ENCODE measurements at places on chromosomes 3 and 15.

- peak; percentile 98 for DNase-seq
These were observed 43.0 kb upstream of the ABI3BP start for GRCh38 chr3:101036213-101036618.

GRCh38 chr15:92801774-92802464 lies 98.2 kb upstream of the CHD2 start:
- peak; percentile 95 for DNase-seq

DNA sequence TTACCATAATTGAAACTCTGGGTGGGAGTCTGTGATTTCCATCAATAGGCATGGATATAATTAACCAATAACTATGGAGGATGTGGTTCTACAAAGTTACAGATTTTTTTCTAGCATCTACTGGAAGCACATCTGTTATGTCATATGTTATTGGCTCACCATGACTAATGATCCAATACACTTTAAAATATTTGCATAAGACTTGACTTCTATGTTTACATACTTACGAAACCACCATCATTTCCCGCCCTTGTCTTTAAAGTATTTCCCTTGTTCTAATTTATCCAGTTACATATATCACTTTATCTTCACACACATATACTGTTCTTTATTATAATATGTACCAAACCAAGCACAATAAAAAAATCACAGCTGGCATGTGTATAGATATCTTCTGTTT lies 380.3 kb upstream of the CBLB start:
- peak; percentile 58 for DNase-seq

- no peak for DNase-seq
These were observed 362.8 kb downstream of the PTPRG start for GRCh38 chr3:61924090-61924735.

DNA sequence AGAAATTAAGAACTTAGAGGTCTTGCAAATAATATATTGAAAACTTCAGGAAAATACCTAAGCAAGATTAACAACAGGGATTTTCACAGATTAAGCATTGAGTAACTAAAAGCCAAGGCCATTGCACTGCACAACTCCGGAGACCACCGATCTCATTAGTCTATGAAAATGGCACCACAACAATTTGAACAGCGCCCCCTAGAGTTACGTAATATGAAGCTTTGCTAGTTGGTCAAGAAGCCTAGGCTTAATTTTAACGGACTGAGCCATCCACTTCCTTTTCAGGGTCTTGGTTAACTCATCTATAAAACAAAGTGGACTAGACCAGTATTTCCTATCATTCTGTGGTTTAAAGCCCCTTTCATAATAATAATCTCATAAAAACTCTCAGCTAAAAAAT lies 24.8 kb downstream of the TMEM212 start:
- no peak for DNase-seq

GRCh38 chr3:132898141-132898540 lies 140.1 kb upstream of the TMEM108 start:
- no peak for DNase-seq

DNA sequence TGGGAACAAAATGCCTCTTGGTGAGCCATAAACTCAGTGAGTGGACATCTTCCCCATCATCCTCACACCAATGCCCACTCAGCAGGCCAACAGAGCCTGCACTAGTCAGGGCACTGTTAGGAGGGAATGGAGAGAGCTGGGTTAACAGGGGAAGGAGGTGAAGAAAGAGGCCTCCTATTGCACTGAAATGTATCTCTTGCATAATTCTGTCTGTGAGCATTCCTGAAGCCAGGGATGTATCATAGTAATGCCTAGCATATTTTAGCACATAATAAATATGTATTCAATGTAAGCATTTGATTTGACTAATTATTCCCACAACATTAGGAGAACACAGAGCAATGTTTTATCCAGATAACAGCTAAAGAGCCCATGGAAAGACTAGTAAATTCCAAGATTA lies 81.2 kb downstream of the ANO10 start:
- peak; percentile 38 for DNase-seq

- DNase-seq = no peak
These were observed 60.7 kb upstream of the RAB6B start for GRCh38 chr3:133956353-133956752.

- no peak for DNase-seq
These were observed 27.4 kb upstream of the TJP1 start for GRCh38 chr15:29849716-29850115.

DNA sequence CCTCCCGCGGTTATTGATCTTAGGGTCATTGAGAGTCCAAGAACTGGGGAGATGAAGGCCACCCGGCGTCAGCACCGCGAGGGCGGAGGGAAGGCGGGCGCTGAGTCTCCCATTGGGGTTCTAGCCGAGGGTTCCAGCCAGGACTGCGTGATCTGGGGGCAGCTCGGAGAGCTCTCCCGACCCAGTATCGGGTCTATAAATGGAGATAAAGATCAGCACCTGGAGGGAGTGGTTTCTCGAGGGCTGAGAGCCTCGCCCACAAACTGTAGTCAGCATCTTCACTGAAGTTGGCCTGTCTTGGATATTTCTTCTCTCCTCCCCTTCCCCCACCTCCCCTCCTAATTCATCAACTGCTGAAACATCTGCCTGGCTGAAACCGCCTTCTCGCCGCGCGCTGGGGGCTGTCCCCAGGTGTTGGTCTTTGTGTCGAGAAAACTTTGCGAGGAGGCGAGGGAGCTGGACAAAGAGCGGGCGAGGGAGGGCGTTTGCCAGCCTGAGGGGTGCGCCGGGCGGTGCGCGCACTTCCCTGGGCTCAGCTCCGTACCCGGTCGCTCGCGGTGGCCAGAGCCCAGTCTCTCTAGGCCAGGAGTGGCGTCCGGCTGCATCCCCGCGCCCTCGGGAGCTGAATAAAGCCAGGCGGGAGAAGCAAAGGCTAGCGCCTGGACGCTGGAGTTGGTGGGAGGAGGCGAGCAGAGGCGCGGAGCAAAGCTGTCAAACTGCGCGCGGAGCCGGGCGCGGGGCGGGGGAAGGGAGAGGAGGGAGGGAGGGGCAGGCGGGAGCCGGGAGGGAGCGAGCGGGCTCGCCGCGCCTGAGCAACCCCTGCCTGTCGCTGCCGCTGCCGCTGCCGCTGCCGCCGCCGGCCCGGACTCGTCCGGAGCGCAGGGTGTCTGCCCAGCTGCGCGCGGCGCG lies at the start of gene ST8SIA2:
Gene ST8SIA2 (plus strand): TSS at position 811 of the 909 bp plus-strand sequence. CDS start 184 bp downstream, outside the sequence.
- no peak for DNase-seq

GRCh38 chr3:49939858-49940666 lies at the start of gene RBM6:
Gene RBM6, plus strand, starts transcription at chr3:49940150. Its CDS starts 22,492 bp downstream, at chr3:49962642.
- DNase-seq = peak; percentile 95

- DNase-seq = no peak
These were observed 1002.9 kb downstream of the AGBL1 start for GRCh38 chr15:87082581-87082980.

GRCh38 chr3:188001926-188002325 lies 152.0 kb upstream of the LPP start:
- no peak for DNase-seq

- peak; percentile 34 for DNase-seq
These were observed 44.6 kb downstream of the CCNL1 start for GRCh38 chr3:157115069-157116006.

DNA sequence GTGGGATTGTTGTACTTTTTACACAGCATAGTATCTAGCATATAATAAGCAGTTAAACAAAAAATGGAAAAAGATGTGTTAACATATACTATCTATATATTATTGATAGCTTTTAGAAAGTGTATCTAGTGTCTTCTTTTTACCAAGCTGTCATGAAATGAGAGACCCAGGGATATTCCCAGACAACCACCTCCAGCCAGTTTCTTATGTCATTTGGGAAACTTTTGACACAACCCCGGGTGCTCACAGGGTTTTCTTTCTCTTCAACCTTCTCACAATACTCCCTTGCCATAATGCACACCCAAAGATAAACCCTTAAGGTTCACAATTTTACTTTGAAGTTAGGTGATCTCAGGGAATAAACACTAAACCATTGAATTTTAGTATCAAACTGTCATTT lies 4.8 kb upstream of the PLA1A start:
- no peak for DNase-seq

GRCh38 chr3:186108106-186108940 lies 566 bp downstream of the ETV5 start:
- DNase-seq = peak; percentile 75

GRCh38 chr3:106440672-106441071 lies 571.9 kb upstream of the CBLB start:
- no peak for DNase-seq

- no peak for DNase-seq
These were observed 15.3 kb downstream of the PYDC2 start for GRCh38 chr3:191476066-191476772.

DNA sequence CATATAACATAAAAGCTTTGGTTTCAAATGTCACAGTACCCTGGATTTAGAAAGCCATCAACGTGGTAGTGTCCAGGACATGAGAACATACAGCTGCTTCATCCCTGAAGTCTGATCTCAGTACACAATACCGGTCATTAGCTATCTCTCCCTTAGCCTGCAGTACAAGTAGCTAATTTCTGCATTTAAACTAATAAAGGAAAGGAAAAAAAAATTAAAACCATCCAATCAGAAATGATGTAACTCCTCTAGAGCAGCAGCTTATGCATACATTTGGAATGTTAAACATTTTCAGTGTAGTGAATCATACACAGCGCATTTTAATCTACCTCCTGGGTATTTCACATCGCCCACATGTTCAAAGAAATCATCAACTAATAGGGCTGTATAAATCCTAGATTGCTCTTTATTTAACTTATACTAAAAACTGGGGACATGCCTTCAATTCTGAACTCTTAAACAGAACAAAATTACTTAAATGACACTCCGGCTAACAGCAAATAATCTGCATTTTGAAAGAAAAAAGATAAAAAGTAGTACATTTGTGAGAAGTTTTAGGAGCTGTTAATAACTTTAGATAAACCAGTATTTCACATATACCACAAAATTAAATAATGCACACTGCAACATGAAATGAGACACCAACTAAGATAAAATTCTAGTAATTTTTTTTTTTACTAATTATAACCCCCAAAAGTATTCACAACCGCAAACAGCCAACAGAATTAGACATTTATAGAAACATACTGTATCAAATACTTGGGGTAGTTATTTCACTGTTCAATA lies 3.7 kb downstream of the IGF2BP2 start:
- peak; percentile 93 for DNase-seq

GRCh38 chr3:113663761-113664160 lies 32.7 kb downstream of the USF3 start:
- no peak for DNase-seq

GRCh38 chr15:45234562-45235235 lies 17.3 kb upstream of the SLC28A2 start:
- no peak for DNase-seq

DNA sequence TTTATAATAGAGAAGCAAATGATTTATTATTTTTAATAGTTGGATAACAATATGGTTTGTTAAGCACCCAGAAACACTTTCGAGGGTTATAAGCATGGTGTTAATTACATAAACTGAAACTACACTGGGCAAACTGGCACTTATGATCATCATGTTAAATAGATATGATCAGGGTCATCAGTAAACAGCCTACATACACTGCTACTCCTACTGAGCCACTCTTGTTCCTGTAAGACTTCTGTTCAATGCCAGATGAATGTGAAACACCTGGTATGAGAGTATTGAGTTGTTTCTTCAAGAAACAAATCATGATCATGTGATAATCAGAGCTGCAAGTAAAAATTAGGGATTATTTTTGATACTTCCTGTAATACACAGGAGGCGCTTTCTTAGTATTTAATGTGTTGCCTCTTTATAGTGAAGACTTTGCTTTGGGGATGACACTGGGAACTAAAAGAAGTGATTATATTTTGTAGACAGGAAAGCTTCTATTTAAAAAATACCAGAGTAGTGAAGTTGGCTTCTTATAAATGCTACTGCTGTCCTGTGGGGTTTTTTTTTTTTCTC lies 32.3 kb upstream of the UTS2B start:
- DNase-seq = no peak

- DNase-seq = no peak
These were observed 6.9 kb downstream of the PLCH1 start for GRCh38 chr3:155737844-155738460.

- peak; percentile 29 for DNase-seq
These were observed 123.5 kb downstream of the RPLP1 start for GRCh38 chr15:69576035-69576526.

DNA sequence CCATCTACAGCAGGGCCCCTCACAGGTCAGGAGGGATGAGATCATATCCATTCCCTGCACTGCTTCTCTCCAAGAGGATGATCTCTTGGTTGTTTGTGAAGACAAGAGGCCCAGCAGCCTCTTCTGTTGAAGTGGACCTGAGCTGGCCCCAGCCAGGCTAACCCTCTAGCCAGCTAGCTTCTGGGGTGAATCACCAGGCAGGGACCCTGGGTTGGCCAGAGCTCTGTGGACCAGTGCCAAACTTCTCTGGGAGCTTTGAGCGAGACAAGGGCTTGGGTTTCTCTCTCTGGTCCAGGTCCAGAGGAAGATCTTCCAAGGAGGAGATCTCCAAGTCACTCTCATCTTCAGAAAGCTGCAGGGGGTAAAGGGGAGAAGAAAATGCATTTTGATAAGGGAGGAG lies 52.7 kb downstream of the CLDN18 start:
- DNase-seq = peak; percentile 75

DNA sequence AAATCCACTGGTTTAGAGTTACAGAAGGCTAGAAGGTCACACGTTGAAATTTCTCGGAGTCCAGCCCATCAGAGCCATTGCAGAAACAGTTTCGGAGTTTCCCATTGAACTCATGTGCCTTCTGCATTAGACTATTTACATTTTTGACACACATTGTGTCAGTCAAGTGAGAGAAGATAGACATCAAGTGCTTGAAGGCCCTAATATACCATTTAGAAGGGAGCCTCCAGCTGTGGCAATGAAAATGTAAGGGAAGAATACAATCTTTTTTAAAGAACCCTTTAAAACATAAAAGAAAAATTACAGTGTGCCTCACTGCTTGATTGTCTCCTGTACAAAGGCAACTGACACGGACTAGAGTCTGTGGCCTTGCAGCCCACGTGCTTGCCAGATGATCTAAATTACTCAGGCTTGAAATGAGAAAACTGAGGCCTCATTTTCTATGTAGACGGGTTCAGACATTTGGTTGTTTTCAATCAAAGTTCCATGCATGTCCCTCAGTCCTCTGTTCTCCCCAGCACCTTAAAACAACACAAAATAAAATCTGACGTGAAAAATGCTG lies 650.5 kb downstream of the ROBO2 start:
- no peak for DNase-seq

GRCh38 chr15:90557186-90558084 lies 27.7 kb downstream of the CRTC3 start:
- DNase-seq = peak; percentile 28

DNA sequence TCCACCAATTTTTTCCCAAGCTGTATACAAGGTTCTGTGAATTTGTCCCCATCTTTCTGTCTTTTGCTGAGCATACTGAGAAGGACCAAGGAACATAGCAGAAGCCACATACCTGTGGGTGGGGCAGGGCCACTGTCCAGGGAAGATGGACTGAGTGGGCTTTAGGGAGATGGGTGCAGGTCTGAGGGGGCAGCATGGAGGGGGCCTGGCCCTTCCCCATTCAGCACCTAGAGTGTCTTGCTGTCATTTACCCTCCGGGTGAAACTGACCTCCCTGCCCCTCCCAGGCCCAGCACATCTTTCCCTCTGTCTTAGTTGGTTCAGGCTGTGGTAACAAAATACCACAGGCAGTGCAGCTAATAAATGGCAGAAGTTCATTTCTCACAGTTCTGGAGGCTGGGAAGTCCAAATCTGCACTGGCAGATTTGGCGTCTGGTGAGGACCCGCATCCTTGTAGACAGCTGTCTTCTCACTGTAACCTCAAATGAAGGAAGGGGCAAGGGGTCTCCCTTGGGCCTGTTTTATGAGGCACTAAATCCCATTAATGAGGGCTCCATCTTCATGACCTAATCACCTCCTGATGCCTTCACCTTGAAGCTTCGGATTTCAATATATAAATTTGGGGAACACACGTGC lies 180.0 kb upstream of the SMAD3 start:
- DNase-seq = no peak
